ENCODE measurements at places on chromosomes 1 and 21. TPM values are rescaled to one million over a fixed set of nuclear protein-coding genes. Genes with fewer than 3 reads are reported as not detected.

DNA sequence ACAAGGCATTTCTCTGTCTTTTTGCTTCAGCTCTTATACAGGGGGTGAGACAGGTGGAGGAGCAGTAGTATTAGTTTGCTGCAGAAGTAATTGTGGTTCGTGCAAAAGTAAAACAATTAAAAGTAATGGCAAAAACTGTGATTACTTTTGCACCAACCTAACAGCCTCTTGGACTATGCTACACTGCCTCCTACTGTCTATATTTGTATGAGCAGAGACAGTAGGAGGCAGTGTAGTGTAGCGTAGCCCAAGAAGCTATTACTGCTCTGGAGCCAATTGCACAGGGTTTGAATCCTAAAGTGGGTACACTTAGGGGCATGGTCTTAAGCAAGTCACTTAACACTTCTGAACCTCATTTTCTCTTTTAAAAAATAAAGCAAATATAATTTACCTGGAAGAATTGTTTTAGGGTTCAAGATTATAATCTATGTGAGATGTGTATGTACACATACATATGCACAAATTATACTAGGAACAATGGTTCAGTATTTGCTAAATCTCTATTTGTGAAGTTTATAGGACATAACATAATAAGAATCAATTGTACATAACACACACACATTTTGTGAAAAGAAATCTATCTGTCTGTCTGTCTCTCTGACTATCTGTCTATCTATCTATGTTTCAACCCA is 103.8 kb downstream of the BRINP3 start:
- DNase-seq = no peak

TRIM46 gene
- total RNA-seq = 15.0 TPM

ERICH3 gene
- total RNA-seq = not detected

- no peak for DNase-seq
Observed at GRCh38 chr1:25527946-25528595, 15.3 kb upstream of the LDLRAP1 start.

DNA sequence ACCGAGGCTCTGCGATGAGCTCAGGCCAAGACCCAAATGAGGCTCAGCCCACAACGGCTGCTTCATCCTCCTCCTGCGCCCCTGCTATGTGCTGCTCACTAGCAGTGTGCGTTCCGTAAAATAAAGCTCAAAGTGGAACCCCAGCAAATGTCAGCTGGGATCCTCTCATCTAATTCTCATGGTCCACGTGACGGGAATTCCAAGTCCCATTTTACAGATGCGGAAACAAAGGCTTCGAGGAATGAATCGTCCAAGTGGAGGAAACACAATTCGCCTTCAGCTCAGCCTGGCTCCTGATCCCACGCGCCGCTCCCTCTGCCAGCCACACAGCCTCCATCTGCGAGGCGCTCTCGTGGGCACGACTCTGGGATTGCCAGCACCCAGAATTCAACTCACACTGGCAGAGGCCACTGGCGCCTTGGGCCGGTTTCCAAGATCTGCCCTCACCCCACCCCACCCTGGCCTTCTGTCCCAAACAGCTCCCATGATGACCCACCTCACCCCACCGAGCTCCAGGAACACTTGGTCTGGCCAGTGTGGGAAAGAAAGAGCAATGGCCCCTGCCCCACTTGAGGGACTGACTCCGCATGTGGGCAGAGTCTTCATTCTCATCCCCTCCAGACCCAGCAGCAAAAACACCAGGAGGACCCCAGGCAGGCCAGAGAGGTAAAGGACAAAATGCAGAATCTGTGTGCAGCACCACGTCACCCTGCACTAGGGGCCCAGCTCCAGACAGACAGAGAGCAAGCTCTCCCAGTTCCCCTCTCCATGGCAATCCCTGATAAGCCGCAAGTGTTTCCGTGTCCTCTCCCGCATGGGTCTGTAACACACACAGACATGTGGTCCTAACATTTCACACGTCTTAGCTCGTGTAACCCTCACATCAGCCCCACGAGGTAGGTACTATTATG is 10.5 kb downstream of the CASZ1 start:
- DNase-seq = no peak

- no peak for DNase-seq
Observed at GRCh38 chr1:115958866-115959265, 17.4 kb upstream of the SLC22A15 start.

Data from H1 (cell line).